ENCODE measurements at places on chromosomes 1 and 21.

GRCh38 chr21:39400173-39400572, 45.4 kb downstream of the LCA5L start:
- DNase-seq, result no peak

- DNase-seq, result no peak
These were observed 25.6 kb downstream of the ZYG11B start for GRCh38 chr1:52751589-52752483.

GRCh38 chr21:34011660-34012059, 61.7 kb upstream of the MRPS6 start:
- no peak for DNase-seq

DNA sequence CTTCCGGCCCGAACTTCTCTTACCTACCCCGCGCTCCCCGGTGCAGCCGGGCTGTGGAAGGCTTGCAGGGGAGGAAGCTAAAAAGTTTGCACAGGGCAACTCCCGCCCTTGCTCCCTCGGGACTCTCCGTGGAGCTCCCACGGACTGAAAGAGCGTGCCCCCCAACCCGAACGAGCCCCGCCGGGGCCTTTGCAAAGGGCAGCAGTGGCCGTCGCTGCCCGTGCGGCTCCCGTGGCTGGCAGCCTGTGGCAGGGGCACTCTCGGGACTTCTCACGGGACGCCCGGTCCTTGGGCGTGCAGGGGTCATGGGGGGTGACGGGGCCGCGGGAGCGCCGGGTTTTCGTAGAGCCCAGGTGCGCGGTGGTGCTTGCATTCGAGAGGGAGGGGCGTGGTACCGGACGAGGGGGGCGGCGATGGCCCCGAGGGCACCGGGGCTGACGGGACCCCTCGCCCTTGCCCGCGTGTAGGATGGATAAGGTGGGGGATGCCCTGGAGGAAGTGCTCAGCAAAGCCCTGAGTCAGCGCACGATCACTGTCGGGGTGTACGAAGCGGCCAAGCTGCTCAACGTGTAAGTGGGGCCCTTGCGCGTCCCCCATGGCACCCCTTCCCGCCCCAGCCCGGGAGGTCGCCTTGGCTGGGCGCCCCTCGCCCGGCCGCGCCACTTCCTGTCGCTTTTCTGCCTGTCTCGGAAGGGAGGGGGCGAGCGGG, 711 bp downstream of the GADD45A start:
- peak; percentile 15 for DNase-seq

DNA sequence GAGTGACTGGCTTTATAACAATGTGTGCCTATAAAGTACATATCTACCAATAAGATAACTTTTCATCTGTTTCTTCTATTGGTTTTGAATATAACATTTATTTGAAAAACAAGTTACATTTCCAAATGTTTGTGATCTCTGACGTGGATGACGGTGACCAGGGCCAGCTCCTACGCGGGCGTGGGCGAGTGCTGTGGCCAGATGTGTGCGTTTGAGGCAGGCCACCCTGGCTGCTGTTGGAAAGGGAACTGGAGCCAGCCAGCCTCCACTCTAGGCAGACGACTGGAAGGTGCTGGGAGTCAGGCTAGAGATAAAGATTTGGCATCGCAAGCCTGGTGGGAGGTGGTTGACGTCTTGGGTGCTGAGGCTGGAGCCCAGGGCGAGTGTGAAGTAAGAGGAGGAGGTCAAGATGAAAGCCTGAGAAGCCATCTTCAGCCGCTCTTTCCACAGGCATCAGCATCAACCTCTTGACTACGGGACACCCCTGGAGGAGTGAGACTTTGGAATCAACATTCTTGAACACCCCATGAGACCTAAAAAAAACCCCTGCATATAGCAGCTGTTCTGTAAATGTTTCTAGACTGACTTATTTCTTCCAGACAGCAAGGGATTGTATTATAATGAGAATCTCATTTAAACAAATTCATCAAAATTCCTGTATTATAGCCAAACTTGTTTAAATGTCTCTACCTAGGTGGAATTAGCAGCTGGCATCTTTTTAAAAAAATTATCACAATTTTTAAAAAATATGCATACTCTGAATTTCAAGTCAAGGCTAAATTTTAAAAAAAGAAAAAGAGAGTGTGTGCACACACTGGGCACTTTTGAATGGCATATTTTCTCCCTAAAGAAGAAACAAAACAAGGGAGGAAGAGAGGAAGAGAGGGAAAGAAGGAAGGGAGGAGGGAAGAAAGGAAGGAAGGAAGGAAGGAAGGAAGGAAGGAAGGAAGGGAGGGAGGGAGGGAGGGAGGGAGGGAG, 112.5 kb upstream of the SLC44A3 start:
- no peak for DNase-seq

- peak; percentile 73 for DNase-seq
These were observed 21.7 kb downstream of the TMEM53 start for GRCh38 chr1:44652445-44653106.

Measured in activated naive CD4-positive, alpha-beta T cell (primary cell).